ENCODE measurements at places on chromosomes 11 and 22. TPM values are rescaled to one million over a fixed set of nuclear protein-coding genes. Genes with fewer than 3 reads are reported as not detected.

The SLC22A6 gene
- not detected for total RNA-seq

The ADAMTS8 gene
- 11.3 TPM for total RNA-seq

DNA sequence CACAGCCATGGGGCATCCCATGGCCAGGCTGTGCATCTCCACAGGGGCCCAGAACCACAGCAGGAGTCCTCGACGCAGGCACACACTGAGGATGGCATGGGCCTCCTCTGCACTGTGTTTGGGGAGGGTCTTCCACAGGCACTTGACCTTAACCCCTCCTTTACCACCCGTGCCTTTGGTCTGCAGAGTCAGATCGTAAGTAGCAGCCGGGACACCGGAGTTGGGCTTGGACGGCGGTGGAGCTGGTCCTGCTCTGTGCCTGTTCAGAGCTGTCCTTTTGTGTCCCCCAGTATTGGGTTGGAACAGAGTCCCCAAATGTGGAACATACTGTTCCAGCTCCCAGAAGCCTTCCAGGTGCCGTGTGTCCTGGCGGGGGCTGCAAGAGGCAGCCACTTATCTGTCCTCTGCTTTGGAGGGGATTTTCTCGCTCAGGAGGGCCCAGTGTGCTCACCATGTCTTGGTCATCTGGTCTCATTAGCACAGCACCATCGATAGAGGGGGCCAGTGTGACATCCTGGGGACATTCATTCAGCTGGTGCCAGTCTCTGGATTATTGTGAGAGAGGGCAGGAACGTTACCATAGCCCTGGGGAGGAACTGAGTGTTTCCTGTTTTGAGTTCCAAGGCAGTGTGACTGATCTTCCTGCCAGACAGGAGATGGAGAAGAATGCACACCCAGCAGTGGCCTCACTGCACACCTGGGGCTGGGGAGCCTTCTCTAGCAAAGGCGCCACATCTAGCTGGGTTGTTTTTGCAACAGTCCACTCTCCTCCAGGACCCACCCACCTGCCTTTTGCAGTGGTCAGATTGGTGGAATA is 12.4 kb downstream of the CRELD2 start:
- no peaks in the 10 kb centered on the region for H3K4me1 ChIP-seq
- peak; percentile 64 for DNase-seq
- peaks cover 3% of the 10 kb centered on the region for H3K36me3 ChIP-seq
- H3K4me3 ChIP-seq, result no peak overlapping the region
- H3K27me3 ChIP-seq, result no peaks in the 10 kb centered on the region
- H3K27ac ChIP-seq, result no peak overlapping the region

DNA sequence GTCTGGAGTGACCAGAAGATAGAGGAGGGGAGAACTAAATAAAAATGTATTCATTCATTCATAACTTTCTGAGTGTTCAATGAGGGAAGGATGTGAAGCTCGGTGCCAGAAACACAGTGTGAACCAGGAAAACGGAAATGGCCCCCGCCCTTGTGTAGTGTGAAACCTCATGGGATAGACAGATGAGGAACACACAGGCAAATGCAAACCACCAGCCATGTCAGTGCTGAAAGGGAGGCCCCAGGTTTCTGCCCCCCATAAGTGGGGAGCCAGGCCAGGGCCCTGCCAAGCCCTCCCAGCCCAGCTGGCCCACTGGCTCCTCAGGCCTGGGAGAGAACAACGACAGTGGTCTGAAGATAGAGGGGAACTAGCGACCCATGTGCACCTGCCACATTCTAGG is 30.5 kb downstream of the LARGE1 start:
- H3K4me1 ChIP-seq, result peaks cover 8% of the 10 kb centered on the region
- no peak for DNase-seq
- no peak overlapping the region for H3K4me3 ChIP-seq

GRCh38 chr11:2760196-2760871 is 60.5 kb upstream of the KCNQ1OT1 start:
- no peak overlapping the region for H3K4me3 ChIP-seq
- no peak for DNase-seq
- H3K36me3 ChIP-seq, result no peaks in the 10 kb centered on the region
- peaks cover 9% of the 10 kb centered on the region for H3K4me1 ChIP-seq
- H3K27ac ChIP-seq, result no peak overlapping the region
- H3K27me3 ChIP-seq, result no peaks in the 10 kb centered on the region

Data from lung (tissue), 17 donors.